ENCODE measurements at places on chromosomes 2 and 18.

- DNase-seq = no peak
Observed at GRCh38 chr2:201908901-201909300, 102.6 kb downstream of the CDK15 start.

DNA sequence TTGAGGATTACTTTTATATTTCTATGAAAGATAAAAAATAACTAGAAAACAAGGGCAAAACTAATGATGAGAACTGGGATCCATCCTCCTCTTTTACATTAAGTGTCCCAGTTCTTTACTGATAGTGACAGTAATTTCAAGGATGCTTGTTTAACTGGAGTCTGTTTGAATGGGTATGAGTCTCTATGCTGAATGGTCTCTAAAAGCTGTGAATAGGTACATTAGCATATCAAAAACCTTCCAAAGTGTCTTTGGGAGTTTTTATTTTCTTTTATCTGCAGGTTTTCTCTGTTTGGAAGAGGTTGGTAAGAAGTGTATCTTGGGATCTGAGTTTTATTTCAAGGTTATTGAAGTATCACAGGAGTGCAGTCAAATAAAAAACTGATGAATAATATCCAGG is 30.0 kb downstream of the DSEL start:
- DNase-seq = no peak

DNA sequence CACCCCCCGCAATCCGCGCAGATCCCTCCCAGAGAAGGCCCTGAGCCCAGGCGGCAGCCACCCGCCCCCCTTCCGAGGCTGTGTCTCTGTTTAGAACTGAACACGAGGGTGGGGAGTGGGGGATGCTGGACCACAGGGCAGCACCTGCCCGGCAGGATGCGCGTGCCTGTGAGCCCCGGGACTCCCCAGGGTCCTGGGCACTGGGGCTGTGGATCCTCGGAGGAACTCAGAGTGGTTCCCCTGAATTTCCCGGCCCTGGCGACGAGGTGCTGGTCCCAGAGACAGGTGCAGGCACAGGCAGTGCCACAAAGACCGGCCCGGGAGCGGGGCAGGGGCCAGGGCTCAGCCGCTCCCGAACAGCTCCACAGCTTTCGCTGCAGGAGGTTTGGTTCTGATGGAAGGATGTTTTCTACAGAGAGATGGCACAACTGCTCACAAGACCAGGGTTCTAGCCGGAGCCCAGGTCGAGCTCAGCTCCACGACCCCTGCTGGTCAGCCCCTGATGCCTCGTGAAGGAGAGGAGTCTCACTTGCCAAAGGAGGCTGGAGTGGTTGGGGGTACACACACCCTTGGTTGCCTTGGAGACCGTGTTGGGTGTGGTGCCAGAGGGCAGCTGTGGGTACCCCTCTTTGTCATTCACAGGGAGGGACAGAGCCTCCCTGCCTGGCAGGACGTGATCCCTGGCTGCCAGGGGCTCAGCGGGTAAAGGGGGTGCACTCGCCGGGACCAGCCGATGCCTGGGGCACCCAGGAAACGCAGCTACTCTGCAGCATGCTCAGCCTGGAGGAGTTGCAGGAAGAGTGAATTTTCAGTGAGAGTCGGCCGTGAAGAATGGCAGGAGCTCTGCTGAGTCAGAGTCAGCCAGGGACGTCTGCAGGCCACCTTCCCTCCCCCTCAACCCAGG is 4.4 kb upstream of the NEU4 start:
- no peak for DNase-seq

- no peak for DNase-seq
Observed at GRCh38 chr2:232094201-232094600, 132.7 kb downstream of the DIS3L2 start.

GRCh38 chr2:99710721-99711120 is 220.9 kb upstream of the REV1 start:
- DNase-seq = no peak

- DNase-seq = no peak
Observed at GRCh38 chr18:78238404-78239089, 741.1 kb upstream of the SALL3 start.

DNA sequence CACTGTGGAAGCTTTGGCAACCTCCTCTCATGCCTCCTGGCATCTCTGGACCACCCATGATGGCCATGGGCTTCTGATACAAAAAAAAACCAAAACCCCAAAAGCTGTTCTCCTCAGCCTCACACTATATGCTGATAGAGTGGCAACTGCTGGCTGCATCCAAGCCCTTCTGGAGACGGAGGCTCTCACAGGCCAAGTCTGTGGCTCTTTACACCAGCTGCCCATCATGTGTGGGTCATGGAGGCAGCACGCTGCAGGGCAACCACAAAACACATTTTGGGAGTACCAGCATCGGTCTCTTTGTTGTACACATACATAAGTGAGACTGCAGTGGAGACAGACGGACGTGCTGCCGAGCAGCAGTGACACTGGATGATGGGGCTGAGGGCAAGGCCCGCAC is 45.3 kb downstream of the SP110 start:
- no peak for DNase-seq

DNA sequence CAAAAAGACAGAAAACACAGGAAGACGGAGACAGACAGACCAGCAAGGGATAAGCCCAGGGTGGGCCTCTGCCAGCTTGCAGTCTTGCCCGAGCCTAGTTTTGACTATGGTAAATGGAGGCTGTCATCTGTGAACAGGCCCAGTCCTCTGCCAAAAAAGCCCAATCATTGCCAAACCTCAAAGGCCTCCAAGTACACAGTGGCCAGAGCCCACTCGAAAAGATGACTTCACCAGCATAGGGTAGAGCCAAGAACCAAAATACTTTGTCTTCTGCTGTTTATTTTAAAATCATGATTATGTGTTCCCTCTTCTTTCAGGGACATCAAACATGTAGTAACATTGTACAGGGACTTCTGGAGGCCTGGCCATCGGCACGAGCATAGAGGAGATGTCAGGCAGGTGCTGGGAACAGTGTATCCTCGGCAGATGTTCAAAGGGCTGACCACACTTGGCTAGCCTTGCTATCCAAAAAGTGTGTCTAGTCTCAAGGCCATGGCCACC is 66.0 kb downstream of the TTC32 start:
- DNase-seq = no peak

DNA sequence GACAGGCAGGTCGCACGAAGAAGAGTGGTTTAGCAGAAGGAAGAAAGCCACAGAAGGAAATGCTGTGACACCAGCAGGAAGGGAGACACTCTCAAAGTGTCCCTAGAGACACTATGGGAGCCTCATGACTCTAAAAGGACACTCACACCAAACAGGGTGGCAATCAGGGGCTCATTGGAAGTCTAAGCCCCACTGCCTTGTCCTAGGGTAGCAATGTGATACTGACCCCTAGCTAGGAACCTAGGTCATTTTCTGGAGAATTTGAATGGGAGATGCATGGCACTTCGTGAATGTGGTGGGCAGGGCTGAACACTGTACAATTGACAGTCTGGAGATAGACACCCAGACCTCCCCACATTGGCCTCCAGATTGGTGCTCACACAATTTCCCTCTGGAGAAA is 385.0 kb downstream of the EIPR1 start:
- no peak for DNase-seq

DNA sequence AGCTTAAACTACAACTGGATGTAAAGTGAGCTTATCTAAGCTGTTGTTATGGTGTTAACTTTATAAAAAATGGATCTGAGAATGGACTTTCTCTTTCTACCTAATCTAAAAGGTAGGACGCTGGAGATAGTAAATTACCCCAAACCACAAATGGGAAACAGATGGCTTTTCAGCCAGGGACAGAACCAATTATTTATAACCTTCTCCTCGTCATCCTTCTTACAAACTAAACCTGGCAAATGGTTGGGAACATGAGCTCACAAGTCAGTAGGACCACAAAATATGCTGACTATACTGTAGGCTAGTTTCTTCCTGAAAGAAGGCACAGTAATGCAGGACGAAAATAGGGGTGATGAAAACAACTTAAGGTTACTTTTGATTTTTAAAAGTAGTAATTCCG is 32.7 kb upstream of the ZDBF2 start:
- DNase-seq = no peak

- DNase-seq = peak; percentile 4
Observed at GRCh38 chr18:37501136-37501535, 64.5 kb downstream of the CELF4 start.

GRCh38 chr2:96264656-96265348 is 995 bp downstream of the TMEM127 start:
- peak; percentile 39 for DNase-seq

GRCh38 chr18:68780802-68781635 is 16.9 kb upstream of the CCDC102B start:
- DNase-seq = no peak

DNA sequence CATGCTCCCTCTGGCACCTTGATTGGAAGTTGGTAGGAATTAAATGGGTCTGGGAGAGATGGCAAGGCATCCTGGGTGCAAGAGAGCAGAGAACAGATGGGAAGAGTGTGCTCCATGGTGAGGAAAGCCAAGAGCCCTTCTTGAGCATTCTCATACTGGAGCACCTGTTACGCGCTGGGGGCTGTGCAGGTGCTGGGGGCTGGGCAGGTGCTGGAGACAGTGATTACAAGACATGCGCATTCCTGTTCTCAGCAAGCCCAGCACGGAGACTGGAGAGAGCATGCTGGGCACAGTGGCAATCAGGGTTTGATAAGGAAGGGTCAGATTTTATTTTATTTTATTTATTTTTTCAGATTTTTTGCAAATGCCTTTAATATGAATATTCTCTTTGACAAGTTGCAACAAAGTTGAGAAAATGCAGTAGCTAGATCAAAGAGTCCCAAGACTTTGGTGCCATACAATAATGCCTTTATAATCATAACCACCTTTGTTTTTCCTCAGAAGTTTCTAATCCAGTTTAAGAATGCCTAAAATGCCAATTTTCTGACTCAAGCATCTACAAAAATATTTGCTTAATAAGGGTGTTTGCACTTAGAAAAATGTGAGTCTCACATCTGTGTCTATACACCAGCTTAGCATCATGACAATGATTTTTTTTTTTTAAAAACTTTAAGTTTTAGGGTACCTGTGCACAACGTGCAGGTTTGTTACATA is 193.3 kb downstream of the RNF152 start:
- DNase-seq = no peak

DNA sequence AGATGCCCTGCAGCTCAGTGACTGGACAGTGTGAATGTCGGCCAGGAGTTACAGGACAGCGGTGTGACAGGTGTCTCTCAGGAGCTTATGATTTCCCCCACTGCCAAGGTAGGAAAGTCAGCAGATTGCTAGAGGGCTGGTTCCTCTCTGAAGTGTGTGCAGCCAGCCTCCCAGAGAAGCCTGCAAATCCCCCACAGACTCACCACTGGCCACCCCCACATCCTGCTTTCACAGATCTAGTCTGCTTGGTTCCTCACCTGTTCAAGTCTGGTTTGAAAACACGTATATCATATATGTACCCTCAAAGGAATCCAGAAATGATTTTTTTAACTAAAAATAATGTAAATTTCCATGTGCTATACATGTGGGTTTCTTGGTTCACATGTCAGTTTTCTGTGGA is 121.1 kb downstream of the LAMA3 start:
- DNase-seq = no peak

DNA sequence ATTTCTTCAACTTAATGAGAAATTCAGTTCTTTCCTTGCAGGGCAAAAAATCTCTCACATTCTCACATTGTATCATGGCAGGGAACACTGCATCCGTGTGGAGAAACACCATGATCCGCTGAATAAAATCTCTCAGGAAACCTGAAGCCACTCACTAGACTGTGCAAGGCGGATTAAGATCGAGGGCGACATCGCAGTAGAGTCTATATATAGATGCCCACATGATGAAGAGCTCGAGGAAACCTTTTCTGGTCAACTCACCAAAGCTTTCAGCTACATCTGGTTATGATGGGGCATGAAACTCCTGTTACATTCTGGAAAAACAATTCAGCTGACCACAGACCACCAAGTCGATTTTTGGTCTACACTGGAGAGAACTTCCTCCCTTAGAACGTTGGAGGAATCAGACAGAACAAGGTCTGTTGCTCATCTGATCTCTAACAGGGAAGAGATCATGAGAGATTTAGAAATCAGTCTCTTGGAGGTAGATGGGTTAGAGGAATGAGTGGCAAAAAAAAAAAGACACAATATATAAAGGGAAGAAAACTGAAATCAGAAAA is 162.9 kb upstream of the ZNF516 start:
- no peak for DNase-seq

- no peak for DNase-seq
Observed at GRCh38 chr2:133411857-133412256, 156.4 kb downstream of the NCKAP5 start.

Data from epithelial cell of esophagus (primary cell).